Amniotic stem cell (primary cell): ENCODE measurements at places on chromosomes 11 and 22.

GRCh38 chr11:15371533-15371932 is 256.8 kb downstream of the INSC start:
- no peak for DNase-seq

- no peak for DNase-seq
These were observed 1376.1 kb upstream of the TENM4 start for GRCh38 chr11:80816966-80817365.

DNA sequence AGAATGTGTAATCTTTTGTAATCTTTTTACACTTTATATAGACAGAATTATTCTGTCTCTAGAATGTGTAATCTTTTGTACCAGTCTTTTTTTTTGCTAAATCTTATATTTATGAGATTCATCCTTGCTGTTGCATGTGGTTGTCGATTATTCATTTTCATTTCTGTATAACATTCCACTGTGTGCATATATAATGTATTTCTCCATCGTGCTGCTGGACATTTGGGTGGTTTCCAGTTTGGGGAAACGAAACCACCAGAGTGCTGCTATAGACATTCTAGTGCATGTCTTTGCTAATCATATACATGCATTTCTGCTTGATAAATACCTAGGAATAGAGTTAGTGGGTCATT is 146.5 kb downstream of the GRIK4 start:
- no peak for DNase-seq

DNA sequence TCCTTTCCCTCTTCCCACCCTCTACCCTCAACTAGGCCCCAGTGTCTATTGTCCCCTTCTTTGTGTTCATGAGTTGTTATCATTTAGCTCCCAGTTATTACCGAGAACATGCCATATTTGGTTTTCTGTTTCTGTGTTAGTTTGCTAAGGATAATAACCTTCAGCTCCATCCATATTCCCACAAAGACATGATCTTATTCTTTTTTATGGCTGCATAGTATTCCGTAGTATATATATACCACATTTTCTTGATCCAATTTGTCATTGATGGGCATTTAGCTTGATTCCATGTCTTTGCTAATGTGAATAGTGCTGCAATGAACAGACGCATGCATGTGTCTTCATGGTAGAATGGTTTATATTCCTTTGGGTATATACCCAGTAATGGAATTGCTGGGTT is 17.8 kb downstream of the C11orf71 start:
- no peak for DNase-seq

DNA sequence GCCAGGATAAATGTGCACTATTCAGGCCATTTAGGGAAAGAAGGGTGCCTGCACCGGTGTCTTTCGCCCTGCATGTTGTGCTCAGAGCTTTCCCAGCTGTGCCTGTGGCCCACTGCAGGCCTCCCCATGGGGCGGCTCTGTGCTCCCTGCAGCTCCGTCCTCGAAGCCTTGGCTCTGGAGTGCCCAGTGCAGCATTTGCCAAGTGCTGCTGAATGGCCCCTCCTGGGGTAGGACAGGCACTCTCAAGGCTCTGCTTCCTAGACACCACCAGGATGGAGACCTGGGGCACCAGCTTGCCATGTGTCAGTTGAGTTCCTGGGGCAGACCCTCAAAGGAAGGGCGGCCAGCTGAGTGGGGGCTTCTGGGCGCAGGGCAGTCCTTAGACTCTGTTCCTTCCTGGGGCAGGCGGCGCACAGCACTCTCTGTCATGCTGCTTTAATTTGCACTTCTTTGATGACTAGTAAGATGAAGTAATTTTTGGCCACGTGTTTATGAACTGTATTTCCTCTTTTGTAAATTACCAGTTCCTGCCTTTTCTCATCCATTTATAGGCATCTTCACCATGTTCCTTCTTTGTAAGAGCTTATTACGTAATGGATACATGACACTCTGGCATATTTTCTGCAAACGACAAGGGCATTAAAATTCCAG is 32.1 kb upstream of the GNB1L start:
- DNase-seq = no peak

GRCh38 chr11:30258679-30259078 is 27.9 kb downstream of the FSHB start:
- DNase-seq = no peak

GRCh38 chr11:2512431-2513407 is 67.9 kb downstream of the KCNQ1 start:
- DNase-seq = no peak

- no peak for DNase-seq
These were observed 10.8 kb downstream of the THYN1 start for GRCh38 chr11:134242376-134242775.

- no peak for DNase-seq
These were observed 437.5 kb downstream of the TBC1D22A start for GRCh38 chr22:47199979-47200272.

GRCh38 chr11:84333221-84333620 is 1047.1 kb upstream of the CCDC90B start:
- DNase-seq = no peak

- DNase-seq = no peak
These were observed 6.9 kb upstream of the WEE1 start for GRCh38 chr11:9566561-9567063.

GRCh38 chr11:32137263-32137662 is 46.4 kb downstream of the RCN1 start:
- peak; percentile 87 for DNase-seq

- no peak for DNase-seq
These were observed 1493.6 kb downstream of the BRD1 start for GRCh38 chr22:48333816-48334735.

DNA sequence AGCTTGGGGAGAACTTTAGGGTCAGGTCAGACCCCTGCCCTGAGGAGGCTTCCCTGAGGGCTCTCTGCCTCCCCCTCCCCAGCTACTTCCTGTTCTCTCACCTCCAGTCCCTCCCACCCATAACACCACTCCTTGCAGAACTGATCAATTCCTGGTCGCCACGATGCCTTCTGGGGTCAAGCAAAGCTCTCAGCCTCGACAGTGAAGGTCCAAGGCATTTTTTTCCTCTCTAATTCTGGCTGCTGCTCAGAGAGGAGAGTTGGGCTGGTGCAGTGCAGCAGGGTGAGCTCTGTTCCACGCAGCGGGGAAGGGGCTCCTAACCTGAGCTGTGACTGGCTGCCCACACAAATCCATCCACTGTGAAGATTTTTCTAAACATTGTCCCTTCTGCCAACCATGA is 628.4 kb downstream of the BRD1 start:
- no peak for DNase-seq

DNA sequence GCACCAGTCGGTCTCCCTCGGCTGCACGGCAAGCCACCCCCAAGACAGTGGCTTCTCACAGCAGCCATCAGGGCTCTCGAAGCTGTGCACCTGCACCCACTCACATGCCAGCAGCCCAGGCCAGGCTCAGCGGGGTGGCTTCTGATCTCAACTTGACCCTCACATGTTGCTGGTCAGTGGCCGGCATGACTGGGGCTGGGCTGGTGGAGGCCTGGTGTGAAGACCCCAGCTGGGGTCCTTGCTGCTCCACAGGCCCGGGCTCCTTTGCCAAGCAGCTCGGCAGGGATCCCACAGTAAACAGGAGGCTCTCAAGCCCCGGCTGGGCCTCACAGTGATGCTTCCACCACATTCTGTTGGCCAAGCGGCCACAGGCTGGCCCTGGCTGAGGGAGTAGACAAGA is 128.2 kb downstream of the BRD1 start:
- DNase-seq = no peak

DNA sequence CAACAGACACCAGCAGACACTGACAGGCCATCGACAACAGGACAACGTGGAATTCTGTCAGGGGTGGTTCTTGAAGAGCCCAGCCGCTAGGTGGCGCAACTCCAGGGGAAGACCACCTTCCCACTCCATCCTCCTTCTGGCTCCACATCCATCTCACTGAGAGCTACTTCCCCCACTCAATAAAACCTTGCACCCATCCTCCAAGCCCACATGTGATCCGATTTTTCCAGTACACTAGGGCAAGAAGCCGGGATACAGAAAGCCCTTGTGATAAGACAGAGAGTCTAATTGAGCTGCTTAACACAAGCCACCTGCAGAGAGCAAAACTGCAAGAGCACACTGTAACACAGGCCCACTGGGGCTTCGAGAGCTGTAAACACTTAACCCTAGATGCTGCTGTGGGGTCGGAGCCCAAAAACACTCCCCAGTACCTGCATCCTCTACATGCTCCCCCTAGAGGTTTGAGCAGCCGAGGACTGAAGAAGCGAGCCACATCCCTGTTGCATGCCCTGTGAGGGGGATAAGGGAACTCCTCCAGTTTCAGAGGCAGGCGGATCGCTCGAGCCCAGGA is 11.5 kb upstream of the RAB39A start:
- DNase-seq = no peak

DNA sequence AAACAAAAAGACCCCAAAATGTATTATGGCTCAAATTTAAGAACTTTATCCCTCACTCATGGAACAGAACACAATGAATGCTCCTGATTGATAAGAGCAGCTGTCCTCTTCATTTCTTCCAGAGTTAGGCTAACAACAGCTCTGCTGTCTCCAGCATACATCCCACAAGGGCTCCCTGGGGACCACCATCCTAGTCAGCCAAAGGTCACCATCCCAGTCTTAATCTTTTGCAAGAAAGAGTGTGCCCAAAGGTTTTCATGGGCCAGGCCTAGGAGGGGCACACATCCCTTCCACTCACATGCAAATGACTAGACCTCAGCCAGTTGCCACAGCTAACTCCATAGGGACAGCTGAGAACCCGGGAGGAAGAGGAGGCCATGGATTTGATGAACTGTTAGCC is 555.3 kb downstream of the BUD13 start:
- DNase-seq = no peak

- no peak for DNase-seq
These were observed 22.3 kb upstream of the HTR3A start for GRCh38 chr11:113952588-113952987.

DNA sequence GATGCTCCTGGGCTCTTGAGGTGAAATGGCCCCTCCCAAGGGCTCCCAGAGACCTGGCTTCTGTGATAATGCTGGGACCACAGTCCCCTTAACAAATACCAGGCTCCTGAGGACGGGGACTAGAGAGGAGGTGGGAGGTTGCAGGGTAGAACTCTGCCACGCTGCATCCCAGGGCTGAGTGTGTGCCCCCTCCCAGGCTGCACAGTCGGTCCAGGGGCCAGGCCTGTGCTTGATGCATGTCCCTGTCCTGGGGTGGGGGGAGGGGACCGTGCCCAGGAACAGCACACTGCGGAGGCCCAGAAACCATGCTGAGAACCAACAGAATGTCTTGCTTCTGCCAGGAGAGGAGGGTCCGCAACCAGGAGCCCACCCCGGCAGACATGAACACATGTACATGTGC is 9.3 kb downstream of the CSF2RB start:
- DNase-seq = no peak

DNA sequence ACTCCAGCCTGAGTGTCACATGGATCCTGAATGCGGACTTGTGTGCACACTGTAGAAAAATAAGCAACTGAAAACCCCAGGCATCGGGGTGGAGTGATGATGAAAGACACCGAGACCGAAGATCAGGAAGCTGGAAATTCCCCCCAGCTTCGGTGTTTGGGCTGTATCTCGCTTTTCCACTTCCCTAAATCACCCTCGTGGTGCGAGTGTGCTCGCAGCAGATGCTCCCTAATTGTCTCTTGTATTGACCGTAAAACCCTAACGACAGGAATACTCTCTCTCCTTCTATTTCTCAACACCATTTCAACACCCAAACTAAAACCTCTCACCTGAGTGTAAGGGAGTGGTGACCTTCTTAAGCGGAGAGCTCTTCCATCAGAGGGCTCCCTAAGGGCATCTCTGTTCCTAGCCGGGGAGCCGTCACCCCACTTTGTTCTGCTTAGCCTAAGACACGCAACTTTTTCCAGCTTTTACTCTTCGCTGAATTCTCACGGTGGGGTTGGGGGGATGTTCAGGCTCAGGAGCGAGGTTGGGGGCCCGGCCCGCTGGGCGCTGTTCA is 635 bp upstream of the GRK3 start:
- DNase-seq = no peak

GRCh38 chr11:60396382-60396781 is at the start of gene MS4A14:
Gene MS4A14, plus strand, starts transcription at chr11:60396459. Its CDS starts 120 bp downstream, at chr11:60396579.
- no peak for DNase-seq

- peak; percentile 78 for DNase-seq
These were observed 85.4 kb downstream of the MTNR1B start for GRCh38 chr11:93054881-93055280.

- DNase-seq = no peak
These were observed 143.4 kb downstream of the CRYBB2 start for GRCh38 chr22:25362883-25363240.
